ENCODE measurements at places on chromosomes 16 and 17.

- no peak for DNase-seq
Observed at GRCh38 chr16:67719778-67720144, 645 bp upstream of the GFOD2 start.

GRCh38 chr17:81601525-81602120 lies 35.3 kb downstream of the NPLOC4 start:
- DNase-seq: peak; percentile 49

DNA sequence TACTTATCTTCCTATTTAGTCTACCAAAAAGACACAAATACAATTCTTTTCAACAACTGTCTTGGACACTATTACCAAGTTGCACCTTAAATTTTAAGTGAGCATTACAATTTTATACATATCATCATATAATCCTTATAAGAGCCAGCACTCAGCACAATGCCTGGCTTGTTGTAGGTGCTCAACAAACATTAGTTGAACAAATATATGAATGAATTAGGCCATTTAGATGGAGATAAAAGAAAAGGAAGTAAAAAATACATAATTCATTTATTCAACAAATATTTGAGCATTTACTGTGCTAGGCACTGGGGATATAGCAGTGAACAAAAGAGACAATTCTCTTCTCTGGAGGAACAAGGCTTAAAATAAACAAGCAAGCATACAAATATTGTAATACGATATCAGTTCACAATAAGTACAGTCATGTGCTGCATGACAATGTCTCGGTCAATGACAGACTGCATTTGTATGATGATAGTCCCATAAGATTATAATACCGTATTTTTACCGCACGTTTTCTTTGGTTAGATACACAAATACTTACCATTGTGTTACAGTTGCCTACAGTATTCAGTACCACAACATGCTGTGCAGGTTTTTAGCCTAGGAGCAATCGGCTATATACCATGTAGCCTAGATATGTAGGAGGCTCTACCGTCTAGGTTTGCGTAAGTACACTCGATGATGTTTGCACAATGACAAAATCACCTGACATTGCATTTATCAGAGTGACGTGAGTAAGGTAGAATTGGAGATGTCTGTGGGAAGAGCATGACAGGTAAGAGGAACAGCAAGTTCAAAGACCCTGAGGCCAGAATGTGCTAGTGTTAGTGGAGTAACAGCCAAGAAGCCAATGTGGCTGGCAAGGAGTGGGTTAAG lies 86.4 kb upstream of the HS3ST2 start:
- DNase-seq: no peak

GRCh38 chr17:58183514-58183913 lies 9.0 kb upstream of the EPX start:
- DNase-seq: no peak

DNA sequence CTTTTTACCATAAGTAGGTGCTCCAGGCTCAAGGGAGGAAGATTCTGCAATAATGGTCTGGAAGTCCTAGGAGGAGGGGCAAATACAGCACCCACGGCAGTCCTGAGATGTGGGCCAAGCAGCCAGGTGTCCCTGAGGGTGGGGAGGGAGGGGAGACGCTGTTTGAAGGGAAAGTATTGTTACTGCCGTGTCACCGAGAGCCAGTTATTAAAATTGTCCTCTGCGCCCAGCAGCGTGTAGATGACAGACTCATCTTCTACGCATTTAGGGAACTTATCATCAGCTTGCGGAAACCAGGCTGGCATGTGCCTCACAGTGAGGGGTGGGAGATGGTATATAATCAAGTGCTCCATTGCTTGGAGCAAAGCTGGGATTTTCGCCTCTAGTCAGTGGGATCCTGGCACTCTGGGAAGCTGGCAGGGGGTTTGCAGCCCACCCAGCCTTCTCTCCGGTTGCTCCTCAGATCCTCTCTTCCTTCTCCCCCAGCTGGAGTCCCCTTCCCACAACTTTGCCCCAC lies 104.6 kb downstream of the OR1D5 start:
- DNase-seq: no peak

DNA sequence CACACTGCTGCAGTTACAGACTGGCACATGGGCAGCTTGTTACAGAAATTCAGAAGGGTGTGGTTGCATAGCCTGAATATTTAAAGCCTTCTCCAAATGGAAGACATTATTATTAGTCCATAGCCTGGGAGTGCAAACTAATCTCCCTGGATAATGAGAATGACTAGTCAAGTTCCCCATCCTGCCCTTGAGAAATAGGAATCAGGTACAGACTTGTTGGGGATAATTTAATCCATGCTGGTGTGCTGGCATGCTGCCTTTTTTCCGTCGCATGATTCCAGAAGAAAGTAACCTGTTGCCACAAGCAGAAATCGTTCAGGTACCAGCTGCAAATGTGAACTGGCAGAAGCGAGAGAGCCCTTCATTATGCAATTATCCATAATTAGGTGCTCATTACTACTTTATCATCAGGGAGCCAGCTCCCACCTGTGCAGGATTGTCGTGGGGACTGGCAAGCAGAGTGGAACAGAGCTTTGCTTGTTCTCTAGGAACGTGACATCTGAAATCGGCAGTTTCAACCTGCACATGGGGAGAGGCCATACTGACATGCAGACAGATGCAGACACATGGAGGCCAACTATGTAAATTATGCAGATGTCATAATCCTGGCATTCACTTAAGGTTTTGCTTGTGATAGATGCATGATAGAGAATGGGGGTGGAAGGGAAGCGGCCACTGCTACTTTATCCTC lies 419.4 kb downstream of the PMP22 start:
- DNase-seq: no peak

DNA sequence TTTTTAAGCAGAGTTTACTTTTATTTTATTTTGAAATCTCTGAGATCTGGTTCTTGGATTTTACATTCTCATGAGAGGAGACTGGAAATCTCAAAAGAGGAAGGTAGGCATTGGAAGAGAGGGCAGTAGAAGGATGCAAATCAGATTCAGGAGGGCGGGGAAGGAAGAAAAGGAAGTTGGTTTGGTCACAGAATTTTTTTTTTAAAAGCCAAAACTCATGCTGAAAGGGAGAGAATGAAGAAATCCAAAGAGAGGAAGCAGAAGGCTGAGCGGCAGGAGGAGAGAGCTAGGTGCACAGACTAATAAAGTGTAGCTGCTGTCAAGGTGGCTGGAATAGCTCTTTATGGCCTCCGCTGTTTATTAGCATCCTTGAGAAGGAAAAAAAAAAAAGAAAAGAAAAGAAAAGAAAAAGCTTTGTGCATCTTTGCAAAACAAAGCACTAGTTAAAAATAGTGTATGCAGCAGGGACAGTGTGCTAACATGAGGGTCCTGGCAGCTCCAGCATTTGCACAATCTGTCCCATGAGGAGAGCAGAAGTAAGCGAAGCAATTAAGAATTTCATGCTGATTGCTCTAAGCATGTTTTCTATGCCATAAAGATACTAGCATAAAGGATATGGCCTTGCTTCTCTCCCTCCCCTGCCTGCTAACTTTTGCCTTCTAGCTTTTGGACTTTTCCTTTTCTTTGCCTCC lies 194.2 kb downstream of the ZFHX3 start:
- DNase-seq: no peak
